SK-N-SH (cell line): ENCODE measurements at places on chromosomes 1 and 21. TPM values are rescaled to one million over a fixed set of nuclear protein-coding genes. Genes with fewer than 3 reads are reported as not detected.

The RNU1-4 gene
- not detected in 2 replicates for polyA plus RNA-seq

The PDPN gene
- not detected in 2 replicates for polyA plus RNA-seq

The GSTM5 gene
- not detected in 2 replicates for polyA plus RNA-seq

The SH3BGR gene
- 1.1 and 2.5 TPM in 2 replicates for polyA plus RNA-seq

The SPATA21 gene
- 0.10 TPM in 1 of 2 replicates, not detected in the other for polyA plus RNA-seq

The CELA3B gene
- not detected in 2 replicates for polyA plus RNA-seq

The TNFRSF8 gene
- polyA plus RNA-seq: 0.07 TPM in 1 of 2 replicates, not detected in the other

The LYSMD1 gene
- polyA plus RNA-seq: 4.5 and 5.1 TPM in 2 replicates

The RPTN gene
- not detected in 2 replicates for polyA plus RNA-seq

The AMPD1 gene
- polyA plus RNA-seq: not detected in 2 replicates

The TFF2 gene
- not detected in 2 replicates for polyA plus RNA-seq

The GOLT1A gene
- polyA plus RNA-seq: not detected in 2 replicates

The RRP15 gene
- polyA plus RNA-seq: 2.1 and 2.8 TPM in 2 replicates

The USH2A gene
- polyA plus RNA-seq: under 0.01 TPM in 1 of 2 replicates, not detected in the other

The MAP3K21 gene
- 0.33 and 0.42 TPM in 2 replicates for polyA plus RNA-seq

The RSPO1 gene
- 0.03 TPM in 1 of 2 replicates, not detected in the other for polyA plus RNA-seq

The CCT8 gene
- 102 and 105 TPM in 2 replicates for polyA plus RNA-seq

The NEXN gene
- polyA plus RNA-seq: 3.6 and 4.1 TPM in 2 replicates

The MPL gene
- polyA plus RNA-seq: not detected in 2 replicates

The ABCA4 gene
- polyA plus RNA-seq: 0.03 and 0.06 TPM in 2 replicates

The SLFNL1 gene
- polyA plus RNA-seq: 0.16 and 0.26 TPM in 2 replicates

The CIART gene
- polyA plus RNA-seq: 3.2 and 4.4 TPM in 2 replicates

The FAM110D gene
- polyA plus RNA-seq: 0.50 and 0.64 TPM in 2 replicates

The MTARC1 gene
- 5.4 and 6.1 TPM in 2 replicates for polyA plus RNA-seq

The CEP170 gene
- 67.2 and 76.6 TPM in 2 replicates for polyA plus RNA-seq

The TINAGL1 gene
- 0.23 TPM in 1 of 2 replicates, not detected in the other for polyA plus RNA-seq

The FAM72B gene
- 5.1 and 6.0 TPM in 2 replicates for polyA plus RNA-seq

The MYOM3 gene
- polyA plus RNA-seq: 0.02 and 0.05 TPM in 2 replicates

The RORC gene
- 0.03 TPM in 1 of 2 replicates, not detected in the other for polyA plus RNA-seq

The ADAMTS4 gene
- 1.2 and 1.6 TPM in 2 replicates for polyA plus RNA-seq

The B4GALT2 gene
- 43.0 and 48.0 TPM in 2 replicates for polyA plus RNA-seq

The RBM8A gene
- 236 TPM in 2 replicates for polyA plus RNA-seq

The EDEM3 gene
- 28.6 and 37.2 TPM in 2 replicates for polyA plus RNA-seq

The TNN gene
- 0.03 TPM in 1 of 2 replicates, not detected in the other for polyA plus RNA-seq

The ECM1 gene
- polyA plus RNA-seq: 20.2 and 32.3 TPM in 2 replicates

The TRIM63 gene
- polyA plus RNA-seq: not detected in 2 replicates

The DIPK1A gene
- polyA plus RNA-seq: 3.4 and 4.0 TPM in 2 replicates

The MROH9 gene
- 0.24 and 0.26 TPM in 2 replicates for polyA plus RNA-seq

The CRYAA gene
- not detected in 2 replicates for polyA plus RNA-seq

The ITGB2 gene
- 0.67 and 0.77 TPM in 2 replicates for polyA plus RNA-seq

The SLC44A3 gene
- polyA plus RNA-seq: 2.6 and 4.4 TPM in 2 replicates

The CRABP2 gene
- 13.3 and 42.1 TPM in 2 replicates for polyA plus RNA-seq

The IFI44L gene
- polyA plus RNA-seq: 1.1 TPM in 2 replicates
